ENCODE measurements at places on chromosomes 7 and 10.

GRCh38 chr10:4885162-4885561 is 59.2 kb downstream of the AKR1E2 start:
- DNase-seq, result no peak

GRCh38 chr10:12777840-12778585 is 223.5 kb downstream of the CCDC3 start:
- DNase-seq, result no peak

- DNase-seq, result peak; percentile 33
Observed at GRCh38 chr10:84548869-84549268, 220.5 kb downstream of the CCSER2 start.

DNA sequence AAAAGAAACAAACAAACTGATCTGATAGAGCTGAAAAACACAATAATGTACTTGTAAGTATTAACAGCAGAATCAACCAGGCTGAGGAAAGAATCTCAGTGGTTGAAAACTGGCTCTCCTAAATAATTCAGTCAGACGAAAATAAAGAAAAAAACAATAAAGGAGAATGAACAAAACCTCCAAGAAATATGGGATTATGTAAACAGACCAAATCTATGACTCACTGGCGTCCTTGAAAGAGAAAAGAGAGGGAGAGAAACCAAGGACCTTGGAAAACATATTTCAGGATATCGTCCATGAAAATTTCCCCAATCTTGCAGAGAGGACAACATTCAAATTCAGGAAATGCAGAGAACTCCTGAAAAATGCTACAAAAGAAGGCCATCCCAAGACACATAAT is 62.9 kb downstream of the FBXL13 start:
- no peak for DNase-seq

DNA sequence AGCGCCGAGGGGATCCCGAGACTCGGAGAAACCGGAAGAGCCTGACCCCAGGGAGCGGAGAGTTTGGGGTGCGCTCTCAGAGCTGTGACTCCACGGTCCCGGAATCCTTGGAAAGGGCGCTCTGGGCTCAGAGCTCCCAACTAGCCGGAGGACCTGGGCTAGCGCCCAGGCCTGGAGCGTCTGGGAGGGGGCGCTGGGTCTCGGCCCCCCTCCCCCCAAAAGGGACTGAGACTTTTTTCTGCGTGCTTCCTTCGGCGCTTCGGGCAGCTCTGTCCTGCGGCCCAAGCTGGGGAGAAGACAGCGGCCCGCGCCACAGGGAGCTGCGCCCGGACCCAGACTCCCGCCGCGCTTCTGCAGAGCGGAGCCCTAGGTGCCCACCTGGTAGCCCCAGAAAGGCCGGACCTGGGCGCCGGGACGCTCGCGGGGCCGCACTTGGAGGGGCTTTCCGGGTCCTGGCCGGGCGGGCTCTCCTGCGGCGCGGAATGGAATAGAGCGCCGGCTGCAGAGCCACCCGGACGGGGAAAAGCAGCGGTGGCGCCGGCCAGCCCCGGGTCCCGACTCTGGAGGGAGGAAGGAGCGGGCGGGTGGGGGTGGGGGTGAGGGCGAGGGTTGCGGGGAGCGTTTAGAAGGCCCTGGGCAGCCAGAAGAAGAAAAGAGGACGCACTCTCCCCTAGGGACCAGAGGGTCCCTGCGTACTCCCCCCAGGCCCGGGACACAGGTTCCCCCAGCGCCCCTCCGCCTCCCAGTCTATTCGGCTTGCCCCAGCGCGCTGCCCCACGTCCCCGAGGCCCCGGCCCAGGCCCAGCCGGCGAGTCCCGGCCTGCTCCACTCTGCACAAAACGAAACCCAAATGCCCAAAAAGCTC is 4.7 kb downstream of the ZNF503 start:
- peak; percentile 31 for DNase-seq

- DNase-seq, result no peak
Observed at GRCh38 chr7:132133501-132133900, 442.8 kb downstream of the PLXNA4 start.

DNA sequence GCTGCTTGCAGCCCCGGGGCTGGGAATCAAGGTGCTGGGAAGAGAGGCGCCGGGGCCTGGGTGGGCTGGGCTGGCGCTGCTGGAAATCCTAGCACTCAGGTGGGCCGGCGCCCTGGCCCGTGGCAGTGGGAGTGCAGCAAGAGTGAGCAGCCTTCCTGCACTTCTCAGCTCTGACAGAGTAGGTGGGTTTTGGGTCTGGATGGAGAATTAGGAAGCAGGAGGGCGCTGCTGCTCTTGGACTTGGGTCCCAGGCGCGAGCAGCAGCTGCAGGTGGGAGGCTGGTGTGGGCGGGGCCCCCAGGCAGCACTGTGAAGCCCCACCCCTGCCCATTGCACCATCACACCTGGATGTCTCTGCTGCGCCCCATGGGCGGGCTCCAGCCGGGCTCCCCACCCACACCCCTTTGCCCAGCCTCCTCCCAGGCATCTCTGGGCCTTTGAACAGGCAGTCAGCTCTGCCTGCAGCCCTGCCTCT is 6.0 kb downstream of the BRI3 start:
- peak; percentile 44 for DNase-seq

GRCh38 chr10:72888151-72888638 is 5.3 kb upstream of the OIT3 start:
- no peak for DNase-seq

GRCh38 chr10:32511599-32511998 is 65.7 kb downstream of the CCDC7 start:
- no peak for DNase-seq

DNA sequence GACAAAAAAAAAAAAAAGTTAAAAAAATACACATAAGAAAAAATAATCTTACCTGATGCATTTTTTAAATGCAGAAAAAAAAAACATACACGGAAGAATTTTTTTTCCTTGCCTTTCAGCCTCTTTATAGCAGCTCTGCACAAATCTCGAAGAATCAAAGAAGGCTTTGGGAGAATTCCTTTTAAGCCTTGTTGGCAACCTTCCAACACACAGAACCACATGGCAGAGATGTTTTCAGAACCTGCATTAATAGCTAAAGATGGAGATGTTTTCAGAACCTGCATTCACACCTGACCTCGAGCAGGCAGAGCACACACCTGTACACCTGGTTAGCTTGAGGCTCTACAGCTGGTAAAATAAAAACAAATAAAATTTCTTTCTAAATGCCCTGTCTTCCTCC is 65.6 kb downstream of the DOCK4 start:
- DNase-seq, result no peak

- DNase-seq, result no peak
Observed at GRCh38 chr7:22944022-22944421, 69.9 kb downstream of the HYCC1 start.
